HCEC 1CT (cell line): ENCODE measurements at places on chromosomes 11 and 22.
A peak's percentile ranks its signal among the peaks of the same experiment; 100 is the strongest.

- no peak for DNase-seq
Observed at GRCh38 chr11:32013603-32014002, 77.3 kb upstream of the RCN1 start.

- no peak for DNase-seq
Observed at GRCh38 chr22:36233796-36234195, 5.5 kb downstream of the APOL2 start.

DNA sequence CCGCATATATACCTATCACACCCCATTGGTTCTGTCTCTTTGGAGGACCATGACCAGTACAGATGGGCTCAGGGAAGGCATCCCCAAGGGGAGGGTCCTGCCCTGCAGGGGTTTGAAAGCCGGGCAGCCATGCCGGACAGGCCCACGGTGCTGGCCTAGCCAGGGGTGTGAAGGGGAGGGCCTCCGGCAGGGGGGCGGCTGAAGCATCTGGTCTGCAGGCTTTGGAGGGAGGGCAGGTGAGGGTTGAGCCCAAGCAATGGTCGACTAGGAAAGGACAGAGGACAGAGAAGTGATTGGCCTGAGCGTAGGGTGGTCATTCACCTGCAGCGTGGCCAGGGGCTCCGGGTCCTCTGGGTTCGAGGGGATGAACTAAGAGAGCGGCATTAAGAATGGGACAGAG lies 11.2 kb upstream of the CTSD start:
- DNase-seq: no peak

DNA sequence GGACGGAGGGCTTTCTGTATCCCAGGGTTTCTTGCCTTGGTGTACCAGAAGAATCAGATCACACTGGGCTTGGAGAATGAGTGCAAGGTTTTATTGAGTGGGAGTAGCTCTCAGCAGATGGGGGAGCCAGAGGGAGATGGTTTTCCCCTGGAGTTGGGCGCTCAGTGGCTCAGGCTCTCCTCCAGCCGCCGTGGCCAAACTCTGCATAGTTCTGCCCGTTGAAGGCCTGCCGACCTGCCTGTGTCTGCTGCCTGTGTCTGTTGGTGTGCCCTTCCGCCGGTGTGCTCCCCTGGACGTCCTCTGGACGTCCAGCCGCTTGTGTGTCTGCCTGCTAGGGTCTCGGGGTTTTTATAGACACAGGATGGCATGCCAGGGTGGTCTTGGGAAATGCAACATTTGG lies 4.5 kb upstream of the ALKBH8 start:
- DNase-seq: no peak

- no peak for DNase-seq
Observed at GRCh38 chr11:130223291-130223971, 63.8 kb downstream of the ST14 start.

GRCh38 chr11:57255618-57256017 lies 18.6 kb upstream of the APLNR start:
- peak; percentile 5 for DNase-seq

- DNase-seq: peak; percentile 47
Observed at GRCh38 chr11:14908214-14908880, 16.3 kb upstream of the CYP2R1 start.

DNA sequence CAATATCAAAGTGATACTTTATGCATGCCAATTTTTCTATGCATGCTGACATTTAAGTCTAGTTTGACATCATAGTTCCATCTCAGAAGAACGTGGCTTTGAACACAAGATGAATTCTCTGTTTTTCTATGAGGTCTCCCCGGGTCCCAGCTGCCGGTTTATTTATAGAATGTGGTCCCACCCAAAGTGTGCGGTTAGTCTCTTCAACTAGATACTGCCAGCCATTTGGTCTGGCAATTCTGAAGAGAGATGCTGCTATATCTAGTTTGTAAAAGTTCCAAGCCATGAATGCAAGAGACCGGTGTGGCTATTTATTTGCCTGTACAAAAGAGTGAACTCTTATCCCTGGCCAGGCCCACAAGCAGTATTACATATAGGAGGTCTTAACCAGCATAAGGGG lies 9.2 kb downstream of the OR5A2 start:
- DNase-seq: no peak

DNA sequence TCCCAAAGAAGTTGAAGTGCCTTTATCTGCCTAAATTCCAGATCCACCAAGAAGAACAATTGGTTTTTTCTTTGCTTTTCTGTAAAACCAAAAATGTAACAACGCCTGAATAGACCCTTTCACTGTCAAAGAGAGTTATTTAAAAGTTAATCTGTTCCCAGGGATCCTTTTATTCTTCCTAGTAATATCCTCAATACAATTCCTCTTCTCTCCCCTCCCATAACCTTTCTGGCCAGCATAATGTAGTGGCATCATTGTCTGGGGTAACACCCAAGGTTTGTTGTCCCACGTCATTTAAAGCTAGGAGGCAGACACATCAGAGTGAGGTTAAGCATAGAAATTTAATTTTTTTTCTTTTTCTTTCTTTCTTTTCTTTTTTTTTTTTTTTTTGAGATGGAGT lies 39.9 kb downstream of the MS4A2 start:
- DNase-seq: no peak

DNA sequence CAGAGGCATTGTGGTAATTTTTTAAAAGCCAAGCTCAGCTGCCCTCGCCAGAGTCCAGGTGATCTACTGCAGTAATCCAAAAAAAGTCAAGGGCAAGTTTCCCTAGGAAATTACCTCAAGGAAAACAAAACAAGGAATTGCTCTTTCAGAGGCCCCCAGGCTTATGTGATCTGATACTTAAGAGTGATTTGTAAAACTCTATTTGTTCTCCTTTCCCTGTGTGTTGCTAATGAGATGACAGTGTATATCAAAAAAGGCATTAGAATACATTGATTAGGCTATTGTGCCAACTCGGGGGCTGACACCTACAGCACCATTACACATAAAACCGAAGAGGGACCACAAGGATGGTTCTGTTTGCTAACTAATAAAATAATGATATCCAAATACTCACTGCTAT lies 44.5 kb upstream of the CHRM4 start:
- no peak for DNase-seq

GRCh38 chr11:11036848-11037732 lies 179.2 kb upstream of the ZBED5 start:
- DNase-seq: peak; percentile 55

DNA sequence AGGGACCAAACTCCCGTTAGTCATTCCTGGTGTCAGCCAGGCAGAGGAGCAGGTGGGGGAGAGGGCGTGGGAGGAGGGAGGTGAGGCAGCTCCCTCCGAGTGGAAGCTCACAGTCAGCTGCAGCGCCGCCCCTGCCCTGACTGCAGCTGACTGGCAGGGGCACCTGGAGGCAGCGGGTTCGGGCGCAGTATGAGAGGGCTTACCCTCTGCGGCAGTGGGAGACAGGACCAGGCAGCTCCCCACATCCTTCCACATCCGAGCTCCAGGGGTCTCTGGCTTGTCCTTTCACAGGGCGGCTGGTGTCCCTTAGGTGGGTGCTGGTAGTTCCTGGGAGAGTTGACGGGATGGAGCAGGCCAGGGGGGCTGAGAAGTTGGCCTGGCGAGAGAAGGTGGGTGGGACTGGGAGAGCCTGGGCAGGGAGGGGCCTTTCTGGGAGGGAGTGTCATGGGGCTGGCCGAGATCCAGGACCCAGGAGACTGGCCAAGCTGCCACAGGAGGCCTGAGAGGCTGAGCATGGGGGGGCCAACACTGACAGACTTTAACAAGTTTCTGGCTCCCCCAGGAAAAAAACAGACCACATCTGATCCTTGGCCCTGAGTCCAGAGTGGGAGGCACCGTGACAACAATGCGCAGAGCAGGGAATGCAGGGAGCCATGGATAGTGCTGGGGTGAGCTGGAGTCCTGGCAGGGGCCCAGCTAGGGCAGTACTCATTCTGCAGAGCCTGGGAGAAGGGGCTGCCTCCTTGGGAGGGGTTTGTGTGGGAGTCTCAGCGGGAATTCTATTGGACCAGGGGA lies 4.9 kb downstream of the ADORA2A start:
- no peak for DNase-seq

DNA sequence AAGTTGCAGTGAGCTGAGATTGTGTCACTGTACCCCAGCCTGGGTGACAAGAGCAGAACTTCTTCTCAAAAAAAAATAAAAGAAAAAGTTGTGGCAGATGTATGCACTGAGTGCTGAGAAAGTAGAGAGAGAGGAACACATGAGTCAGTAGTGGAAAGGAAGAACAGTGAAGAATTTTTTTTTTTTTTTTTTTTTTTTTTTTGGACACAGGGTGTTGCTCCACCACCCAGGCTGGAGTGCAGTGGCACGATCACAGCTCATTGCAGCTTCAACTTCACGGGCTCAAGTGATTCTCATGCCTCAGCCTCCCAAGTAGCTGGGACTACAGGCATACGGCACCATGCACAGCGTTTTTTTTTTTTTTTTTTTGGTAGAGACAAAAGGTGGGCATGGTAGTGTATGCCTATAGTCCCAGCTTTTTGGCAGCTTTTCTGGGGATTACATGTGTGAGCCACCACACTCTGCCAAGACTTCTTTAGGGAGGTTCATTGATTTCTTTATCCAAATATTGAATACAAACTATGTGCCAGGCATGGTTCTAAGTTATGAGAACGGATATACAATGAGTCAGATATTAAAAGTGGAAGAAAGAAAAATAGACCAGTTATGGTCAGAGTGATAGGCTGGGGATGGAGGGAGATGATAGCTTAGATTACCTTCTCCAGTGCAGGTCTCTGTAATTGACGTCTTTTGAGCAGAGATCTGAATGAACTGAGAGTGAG lies 62.0 kb downstream of the YAP1 start:
- peak; percentile 85 for DNase-seq

DNA sequence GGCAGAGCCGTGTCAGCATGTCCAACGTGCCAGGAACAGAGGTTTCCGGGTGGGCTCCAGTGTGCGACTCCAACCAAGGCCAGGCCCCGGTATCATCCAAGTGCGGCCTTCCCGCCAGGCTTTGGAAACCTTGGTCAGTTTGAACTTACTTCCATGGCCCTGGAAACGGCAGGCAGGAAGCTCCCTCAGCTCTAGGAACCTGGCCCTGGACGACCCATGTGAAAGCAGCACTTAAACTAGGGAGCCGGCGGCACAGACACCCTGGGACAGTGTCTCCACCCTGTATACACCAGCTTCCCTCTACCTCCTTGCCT lies 65.2 kb downstream of the MYH9 start:
- DNase-seq: no peak

GRCh38 chr11:131865860-131866259 lies 495.4 kb downstream of the NTM start:
- no peak for DNase-seq

- DNase-seq: no peak
Observed at GRCh38 chr11:86793307-86793706, 7.0 kb upstream of the PRSS23 start.

GRCh38 chr22:44102856-44103255 lies 77.9 kb upstream of the PARVG start:
- DNase-seq: no peak

DNA sequence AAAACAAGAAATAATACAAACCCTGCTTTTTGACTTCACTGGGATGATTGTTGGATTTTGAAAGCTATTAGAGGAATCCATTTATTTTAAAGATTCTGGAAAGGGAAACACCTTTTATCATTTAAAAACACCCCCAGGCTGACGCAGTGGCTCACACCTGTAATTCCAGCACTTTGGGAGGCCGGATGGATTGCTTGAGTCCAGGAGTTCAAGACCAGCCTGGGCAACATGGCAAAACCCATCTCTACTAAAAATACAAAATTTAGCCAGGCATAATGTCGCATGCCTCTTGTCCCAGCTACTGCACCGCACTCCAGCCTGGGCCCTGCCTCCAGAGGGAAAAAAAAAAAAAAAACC lies 317 bp upstream of the SCN2B start:
- no peak for DNase-seq

GRCh38 chr11:74685338-74685737 lies 45.9 kb downstream of the CHRDL2 start:
- no peak for DNase-seq

DNA sequence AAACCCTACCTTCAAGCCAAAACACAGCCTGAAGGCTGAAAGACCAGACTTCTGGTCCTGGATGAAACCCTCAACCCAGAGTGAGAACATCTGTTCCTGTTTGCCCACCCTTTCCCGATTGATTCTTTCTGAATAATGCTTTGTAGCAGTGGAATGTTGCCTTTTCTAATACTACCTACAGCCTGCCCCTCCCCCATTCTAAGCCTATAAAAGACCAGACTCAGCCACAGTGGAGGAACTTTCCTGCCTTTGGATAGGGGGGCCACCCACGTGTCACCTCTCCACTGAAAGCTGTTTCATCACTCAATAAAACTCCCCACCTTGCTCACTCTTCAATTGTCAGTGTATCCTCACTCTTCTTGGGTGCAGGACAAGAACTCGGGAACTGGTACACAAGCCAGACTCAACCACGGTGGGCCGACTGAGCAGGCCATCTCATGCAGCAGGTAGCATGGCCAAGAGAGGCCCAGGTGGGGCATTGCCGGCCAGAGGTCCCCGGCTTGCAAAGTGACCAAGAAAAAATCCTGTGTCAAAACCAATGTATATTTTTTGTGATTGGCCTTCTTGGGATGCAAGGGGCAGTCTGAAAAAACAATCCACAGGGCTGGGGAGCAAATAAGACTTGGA lies 6.6 kb upstream of the APOL6 start:
- no peak for DNase-seq

- DNase-seq: peak; percentile 88
Observed at GRCh38 chr11:62880231-62880802, 379 bp upstream of the SLC3A2 start.

- DNase-seq: peak; percentile 77
Observed at GRCh38 chr11:105719073-105719822, 109.4 kb downstream of the GRIA4 start.

GRCh38 chr11:133503236-133503635 lies 29.1 kb downstream of the OPCML start:
- DNase-seq: no peak

- no peak for DNase-seq
Observed at GRCh38 chr11:45245218-45246045, 40.7 kb downstream of the SYT13 start.

DNA sequence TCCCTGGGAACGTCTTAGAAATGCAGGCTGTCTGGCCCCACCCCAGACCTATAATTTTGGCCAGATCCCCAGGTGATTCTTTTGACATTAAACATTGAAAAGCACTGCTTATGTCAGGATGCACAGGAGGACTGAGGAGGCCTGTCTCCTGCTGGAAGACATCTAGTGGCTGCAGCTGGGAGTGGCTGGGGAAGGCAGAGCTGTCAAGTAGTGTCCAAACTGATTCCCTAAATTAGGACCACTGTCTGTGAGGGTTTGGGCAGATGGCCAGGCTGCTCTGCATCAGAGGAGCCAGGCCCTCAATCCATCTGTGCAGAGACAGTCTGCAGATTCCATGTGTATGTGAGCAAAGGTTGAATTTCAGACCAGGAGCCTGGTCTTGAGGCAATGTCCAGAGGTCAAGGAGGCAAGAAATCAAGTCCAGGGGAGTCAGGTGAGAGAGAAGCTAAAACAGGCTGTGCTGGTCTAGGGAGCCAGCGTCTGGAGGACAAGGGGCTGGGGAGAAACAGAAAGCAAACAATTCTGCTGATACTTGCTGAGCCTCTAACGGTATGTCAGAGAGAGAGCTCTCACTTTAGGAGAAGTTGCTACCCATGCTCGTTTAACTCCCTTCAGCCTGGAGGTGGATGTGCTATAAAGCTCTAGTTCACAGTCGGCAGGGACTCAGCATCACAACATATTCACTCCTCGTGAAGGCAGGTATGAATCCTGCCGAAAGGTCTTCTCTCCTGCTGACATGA lies 15.3 kb upstream of the SYTL2 start:
- DNase-seq: peak; percentile 41

GRCh38 chr11:44430140-44430539 lies 120.2 kb upstream of the ALX4 start:
- no peak for DNase-seq
